Stimulated activated CD4-positive, alpha-beta T cell treated with anti-CD3 and anti-CD28 coated beads, TNF-alpha, amount 100 ng/mL, for 4 hours (primary cell): ENCODE measurements at places on chromosomes 5 and 9.

- no peak for DNase-seq
Measured at GRCh38 chr9:111148052-111149017, 110.1 kb upstream of the LPAR1 start.

DNA sequence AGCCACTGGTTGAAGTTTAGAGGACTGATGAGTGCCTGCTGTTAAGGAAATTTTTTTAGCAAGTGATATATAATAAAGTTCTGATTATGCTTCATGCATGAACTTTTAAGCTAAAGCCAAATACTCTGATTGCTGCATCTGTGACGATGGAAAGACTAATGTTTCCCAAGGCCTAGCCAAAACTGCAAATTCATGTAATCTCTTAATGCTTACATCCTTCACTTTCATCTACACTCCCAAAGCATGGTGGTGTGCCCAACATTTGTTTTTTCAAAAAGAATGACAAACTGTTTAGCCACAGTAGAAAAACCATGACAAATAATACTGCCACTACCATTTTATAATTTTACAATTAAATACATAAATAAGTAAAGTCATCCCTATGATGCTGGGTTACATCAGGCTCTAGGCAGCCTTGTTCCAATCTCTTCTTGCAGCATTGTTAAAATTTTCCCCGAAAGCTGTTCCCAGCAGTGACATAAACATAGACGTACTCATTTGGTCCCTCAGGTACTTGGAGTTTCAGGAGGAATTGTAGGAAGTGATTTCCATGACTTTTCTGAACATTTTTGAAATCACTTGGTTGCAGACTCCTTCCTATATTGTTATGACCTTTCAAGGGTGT, 625.3 kb upstream of the DMAC1 start:
- DNase-seq, result no peak

- DNase-seq, result no peak
Measured at GRCh38 chr5:78698191-78698791, 49.7 kb upstream of the LHFPL2 start.

DNA sequence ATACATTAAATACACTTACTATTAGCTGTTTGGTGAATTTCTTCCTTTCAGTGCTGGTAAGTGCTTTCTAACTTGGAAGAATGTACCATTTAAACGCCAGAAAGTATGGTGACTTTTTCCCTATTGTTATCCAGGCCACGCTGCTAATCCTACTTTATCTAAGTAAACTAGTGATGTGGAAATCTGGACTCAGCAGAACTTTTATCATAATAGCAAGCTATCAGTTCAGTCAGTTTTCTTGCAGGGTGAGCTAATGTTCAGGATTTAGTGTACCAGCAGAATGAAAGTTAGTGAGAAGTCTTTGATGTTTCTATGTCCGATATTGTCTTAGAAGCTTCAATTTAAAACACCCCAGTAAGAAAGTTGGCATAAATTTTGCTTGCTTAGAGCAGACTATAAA, 72.2 kb downstream of the HSD17B4 start:
- no peak for DNase-seq

DNA sequence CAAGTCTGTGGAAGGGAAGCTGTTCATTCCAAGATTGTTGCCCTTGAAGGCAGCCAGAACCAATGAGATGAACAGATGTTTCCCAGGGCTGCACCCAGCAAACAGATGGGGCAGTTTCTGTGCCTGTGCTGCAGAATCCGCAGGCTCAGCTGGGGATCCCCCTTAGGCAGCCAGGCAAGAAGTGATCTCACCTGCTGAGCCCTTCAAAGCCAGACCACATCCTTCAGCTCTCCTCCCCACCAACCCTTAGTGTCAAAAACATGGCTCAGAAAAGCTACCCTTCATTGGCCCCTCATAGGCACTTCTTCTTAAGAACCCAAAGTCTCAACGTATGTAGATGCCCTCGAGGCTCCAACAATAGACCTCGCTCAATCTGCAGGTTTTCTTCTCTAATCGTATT, 626.7 kb downstream of the CCDC171 start:
- no peak for DNase-seq
